ENCODE measurements at places on chromosomes 7 and 10. TPM values are rescaled to one million over a fixed set of nuclear protein-coding genes. Genes with fewer than 3 reads are reported as not detected.

Gene COL28A1
- 0.71 TPM for polyA plus RNA-seq

GRCh38 chr10:125095228-125095627 lies 65.1 kb downstream of the CTBP2 start:
- DNase-seq: no peak

DNA sequence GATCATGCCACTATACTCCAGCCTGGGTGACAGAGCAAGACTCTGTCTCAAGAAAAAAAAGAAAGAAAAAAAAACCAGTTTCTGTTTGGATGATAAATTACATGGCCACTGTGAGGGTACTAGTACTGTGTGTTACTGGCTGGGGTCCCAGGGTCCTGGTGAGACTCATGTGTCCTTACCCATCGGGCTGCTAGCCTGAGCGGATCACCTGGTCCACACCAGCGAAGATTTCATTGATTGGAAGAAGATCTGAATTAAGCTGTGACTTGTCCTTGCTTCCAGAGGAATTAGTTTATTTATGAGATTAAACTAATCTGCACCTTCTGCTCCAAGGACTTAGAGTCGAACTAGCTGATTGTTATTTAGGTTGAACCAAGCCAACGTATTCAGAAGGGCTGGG lies 40.0 kb upstream of the BAMBI start:
- DNase-seq: no peak

Gene ADAMTS14
- polyA plus RNA-seq: 1.2 TPM

DNA sequence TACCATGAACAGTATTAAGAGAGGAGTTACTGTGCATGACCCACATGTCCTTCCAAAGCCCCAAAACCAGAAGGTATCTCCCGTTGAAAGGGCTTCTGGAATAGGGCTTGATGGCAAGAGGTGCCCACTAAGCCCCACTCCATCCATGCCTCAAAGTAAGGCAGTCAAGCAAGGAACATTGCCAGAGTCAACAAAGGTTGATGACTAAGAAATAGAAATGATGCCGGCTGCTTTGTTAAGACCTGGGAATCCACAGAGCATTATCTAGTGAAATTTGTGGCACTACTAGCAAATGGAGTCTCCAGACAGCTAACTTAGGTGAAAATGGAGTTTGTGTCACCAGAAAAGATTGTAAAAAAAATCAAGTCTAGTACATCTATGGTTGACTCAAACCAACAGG lies 6.2 kb downstream of the SFR1 start:
- no peak for DNase-seq
